ENCODE measurements at places on chromosomes 12 and 14.
A peak's percentile ranks its signal among the peaks of the same experiment; 100 is the strongest.

DNA sequence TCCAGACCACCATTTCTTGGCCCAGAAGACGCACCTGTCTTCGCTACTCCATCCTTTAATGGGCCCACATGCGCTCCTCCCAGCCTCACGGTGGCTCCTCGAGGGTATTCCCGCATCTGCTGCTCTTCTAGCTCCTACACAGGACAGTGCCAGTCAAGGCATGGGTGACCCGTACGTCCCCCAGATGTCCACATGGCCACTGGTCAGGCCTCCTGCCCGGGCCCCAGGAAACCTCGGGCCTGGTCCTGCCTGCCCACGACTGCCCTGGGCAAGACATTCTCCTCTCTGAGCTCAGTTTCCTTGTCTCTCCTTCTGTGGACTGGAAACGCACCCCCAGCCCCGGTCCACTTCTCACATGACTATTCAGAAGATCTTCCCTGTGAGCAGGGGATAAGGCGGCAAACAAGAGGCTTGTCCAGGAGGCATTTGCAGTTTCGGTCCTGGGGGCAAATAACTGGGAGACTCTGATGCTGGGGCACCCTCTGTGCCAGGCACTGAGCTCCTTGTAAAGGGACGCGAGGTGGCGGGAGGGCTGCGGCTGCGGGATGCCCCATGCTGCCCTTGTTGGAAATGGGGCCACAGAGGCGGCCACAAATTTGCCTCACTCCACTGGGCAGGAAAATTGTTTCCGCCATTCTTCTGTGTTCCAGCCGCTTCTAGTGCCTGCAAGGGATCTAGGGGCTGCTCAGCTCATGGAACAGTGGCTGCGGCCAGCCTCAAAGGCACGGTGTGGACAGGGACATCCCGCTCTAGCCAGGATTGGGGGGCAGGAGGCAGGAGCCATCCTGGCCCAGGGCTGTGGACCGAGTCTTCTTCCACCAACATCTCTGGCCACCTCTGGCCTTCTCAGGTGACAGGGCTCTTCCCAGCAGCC, 6.8 kb upstream of the BEGAIN start:
- DNase-seq: no peak

- no peak for DNase-seq
These were observed 24.2 kb upstream of the NEDD1 start for GRCh38 chr12:96882862-96883261.

GRCh38 chr12:57551637-57552305, 1.9 kb downstream of the KIF5A start:
- no peak for DNase-seq

DNA sequence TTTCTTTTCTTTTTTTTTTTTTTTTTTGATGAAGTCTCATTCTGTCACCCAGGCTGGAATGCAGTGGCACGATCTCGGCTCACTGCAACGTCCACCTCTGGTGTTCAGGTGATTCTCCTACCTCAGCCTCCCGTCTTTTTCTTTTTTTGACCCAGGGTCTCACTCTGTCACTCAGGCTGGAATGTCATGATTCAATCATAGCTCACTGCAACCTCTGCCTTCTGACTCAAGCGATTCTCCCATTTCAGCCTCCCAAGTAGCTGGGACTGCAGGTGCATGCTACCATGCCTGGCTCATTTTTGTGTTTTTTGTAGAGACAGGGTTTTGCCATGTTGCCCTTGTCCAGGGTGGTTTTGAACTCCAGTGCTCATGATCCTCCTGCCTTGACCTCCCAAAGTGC, 12.0 kb downstream of the FUT8 start:
- no peak for DNase-seq

DNA sequence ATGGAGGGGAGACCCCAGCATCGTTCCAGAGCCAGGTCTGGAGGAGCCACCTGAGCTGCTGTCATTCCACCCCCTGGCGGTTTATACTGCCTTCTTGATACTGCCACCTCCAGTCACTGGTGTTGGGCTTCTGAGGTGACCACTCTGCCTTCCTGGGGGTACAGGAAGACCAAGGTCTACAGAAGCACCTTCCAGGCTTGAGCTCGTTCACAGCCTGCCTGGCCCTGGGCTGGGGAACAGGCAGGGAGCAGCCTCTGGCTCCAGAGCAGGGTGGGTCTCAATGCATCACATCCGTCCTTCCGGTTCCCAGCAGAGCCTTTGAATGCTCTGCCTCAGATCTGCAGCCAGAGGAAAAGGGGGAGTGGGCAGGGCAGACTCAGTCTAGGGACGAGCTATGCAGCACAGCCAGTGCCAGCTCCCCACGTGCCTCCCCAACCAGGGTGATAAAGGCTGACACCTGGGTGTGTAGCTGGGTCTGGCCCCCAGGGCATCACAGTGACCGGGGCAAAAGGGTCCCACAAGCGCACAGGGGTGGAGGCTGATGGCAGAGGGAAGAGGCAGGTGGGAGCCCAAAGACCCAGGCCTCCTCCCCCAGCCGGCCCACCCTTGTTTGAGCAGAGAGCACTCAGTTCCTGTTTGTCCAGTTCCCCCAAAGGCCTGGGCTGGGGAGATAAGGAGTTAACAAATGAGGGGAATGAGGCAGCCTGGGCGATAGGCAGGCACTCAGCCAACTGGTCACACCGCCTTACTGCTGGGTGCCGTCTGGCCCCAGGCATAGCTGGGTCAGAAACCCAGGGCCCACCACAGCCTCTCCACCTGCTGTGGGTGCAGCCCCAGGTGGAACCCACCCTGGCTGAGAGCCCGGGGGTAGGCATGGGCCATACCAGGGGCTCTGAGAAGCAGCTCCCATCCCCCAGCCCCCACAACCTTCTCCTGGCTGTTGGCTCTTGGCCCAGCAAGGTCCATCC, 17.1 kb downstream of the DEGS2 start:
- DNase-seq: no peak

DNA sequence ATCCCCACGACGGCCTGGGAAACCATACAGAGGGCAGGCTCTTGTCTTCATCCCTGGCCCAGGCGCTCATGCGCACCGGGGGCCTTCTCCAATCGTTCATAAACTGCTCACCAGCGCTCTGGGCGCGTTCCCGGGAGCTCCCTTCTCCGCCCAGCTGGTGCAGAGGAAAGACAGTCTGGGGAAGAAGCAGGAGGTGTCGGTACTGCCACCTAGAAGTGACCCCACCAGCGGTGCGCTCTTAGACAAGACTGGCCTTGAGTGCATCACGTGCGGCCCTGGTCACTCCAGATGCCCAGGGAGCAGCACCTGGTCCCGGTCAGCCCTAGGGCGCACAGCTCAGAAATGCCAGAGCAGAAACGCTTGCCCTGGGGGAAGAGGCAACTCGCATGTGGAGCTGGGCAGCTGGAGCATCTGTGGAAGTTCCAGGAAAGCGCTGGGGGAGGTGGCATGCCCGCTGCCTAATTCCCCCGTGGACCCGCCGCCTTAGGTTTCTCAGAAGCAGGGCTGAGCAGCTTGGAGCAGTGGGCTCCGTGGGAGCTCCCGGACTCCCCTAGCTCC, 2.5 kb downstream of the GSC start:
- no peak for DNase-seq

GRCh38 chr12:103960616-103961227, 5.0 kb upstream of the TDG start:
- DNase-seq: no peak

DNA sequence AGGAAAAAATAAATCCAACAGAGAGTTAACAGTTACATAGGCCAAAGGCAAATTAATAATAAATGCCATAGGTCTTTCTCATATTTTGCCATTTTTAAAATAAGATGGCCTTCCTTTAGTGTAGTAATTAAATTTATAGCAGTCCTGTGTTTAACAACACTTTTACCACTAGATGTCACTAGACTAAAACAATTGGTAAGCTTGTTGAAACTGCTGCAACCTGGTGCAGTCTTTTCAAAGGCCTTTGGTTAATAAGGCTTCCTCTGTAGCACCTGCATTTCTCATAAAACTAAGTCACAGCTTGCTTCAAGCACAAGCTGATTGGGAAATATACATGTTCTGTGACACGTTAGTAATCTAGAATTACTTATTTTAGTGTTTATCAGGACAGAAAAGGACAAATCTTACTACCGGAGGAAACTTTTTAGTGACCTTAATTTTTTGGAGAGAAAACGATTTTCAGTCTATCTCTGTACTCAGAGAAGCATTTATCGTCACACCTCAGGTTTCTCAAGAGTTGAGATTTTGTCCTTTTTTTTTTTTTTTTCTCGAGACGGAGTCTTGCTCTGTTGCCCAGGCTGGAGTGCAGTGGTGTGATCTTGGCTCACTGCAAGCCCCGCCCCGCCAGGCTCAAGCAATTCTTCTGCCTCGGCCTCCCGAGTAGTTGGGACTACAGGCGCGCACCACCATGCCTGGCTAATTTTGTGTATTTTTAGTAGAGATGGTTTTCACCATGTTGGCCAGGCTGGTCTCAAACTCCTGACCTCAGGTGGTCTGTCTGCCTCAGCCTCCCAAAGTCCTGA, 20.0 kb downstream of the BORCS5 start:
- peak; percentile 37 for DNase-seq

DNA sequence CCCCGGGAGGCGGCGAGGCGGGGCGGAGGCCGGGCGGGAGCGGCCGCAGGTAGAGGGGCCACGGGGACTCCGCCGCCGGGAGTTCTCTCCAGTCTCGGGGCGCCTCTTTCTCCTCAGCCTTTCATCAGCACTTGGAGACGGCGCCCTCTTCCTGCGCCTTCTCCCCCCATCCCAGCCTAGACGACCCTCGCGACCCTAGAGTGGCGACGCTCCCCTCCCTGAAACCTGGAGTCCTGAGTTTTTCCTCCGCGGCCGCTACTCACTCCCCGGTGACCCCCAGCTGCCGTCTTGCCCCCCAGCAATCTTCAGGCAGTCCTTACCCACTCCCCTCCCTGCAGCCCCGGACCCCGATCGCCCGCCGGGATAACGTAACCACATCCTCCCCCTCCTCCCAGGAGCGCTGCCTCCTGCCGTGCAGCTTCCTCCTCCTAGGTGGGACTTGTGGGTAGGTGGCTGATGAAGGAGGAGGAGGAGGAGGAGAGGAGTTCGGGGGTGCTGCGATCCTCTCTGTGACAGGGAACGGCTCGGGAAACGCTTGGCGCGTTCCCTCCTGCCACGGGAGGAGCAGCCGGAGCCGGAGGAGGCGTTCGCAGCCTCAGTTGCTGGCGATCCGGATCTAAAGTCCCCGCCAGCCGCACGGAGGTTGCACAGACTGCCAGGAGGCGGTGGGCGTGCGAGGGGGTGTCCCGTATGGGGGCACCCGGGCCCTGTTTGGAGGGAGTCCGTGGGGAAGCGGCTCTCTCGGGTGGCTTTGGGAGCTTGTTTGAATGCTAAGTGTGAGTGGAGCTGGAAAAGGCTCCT, 891 bp downstream of the PLEKHA5 start:
- peak; percentile 6 for DNase-seq

- DNase-seq: no peak
These were observed 290.9 kb downstream of the LRIG3 start for GRCh38 chr12:58629376-58629775.

- DNase-seq: no peak
These were observed 610 bp upstream of the NUDT14 start for GRCh38 chr14:105181549-105182295.

GRCh38 chr12:2886768-2887450, 3.8 kb upstream of the TULP3 start:
- no peak for DNase-seq

DNA sequence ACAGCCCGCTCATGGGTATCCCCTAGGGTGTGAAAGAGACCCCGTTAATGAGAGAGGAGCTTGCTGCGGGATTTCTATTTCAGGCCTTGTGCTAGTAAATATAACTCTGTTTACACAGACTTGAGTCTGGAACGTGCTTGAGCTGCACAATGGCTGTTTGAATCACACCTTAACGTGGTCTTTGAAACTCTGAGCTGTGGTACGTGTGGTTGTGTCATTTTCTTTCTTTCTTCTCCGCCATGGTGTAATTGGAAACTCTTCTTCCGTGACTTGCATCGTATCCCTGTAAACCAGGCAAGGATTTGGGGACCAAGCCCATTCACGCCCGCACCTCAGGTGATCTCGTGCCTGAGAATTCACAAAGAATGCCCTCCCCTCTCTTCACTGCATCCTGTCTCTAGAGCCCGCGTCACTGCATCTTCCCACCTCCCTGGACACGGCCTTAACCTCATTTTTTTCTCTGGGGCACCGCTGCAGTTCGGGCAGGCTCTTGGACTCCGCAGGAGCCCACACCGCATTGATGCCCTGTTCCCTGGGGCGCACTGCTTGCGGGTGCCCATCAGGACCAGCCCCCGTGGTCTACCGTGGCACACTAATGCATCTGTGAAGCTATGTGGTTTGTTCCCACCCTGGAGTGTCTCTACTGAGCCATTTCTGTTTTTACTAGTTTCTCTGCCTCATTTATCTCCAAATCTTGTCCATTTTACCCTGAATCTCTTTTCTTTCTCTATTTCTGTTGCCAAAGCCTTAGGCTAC, 78.4 kb upstream of the PARP11 start:
- no peak for DNase-seq

DNA sequence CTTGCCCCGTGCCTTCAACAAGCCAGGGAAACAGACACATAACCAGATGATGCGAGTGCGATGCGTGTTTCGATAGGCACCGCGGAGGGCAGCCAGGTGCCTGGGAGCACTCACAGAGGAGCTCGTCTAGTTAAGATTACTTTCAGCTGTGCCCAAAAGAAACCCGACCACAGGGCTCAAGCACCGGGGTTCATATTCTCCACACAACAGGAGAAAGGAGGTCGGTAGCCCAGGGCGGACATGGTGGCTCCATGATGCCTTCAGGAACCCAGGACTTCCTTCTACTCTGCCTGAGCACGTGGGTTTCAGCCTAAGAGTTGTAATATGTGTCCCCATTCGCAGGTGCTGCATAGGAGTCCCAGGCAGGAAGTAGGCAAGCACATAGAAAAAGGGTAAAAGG, 53.7 kb upstream of the DDX11 start:
- DNase-seq: no peak

DNA sequence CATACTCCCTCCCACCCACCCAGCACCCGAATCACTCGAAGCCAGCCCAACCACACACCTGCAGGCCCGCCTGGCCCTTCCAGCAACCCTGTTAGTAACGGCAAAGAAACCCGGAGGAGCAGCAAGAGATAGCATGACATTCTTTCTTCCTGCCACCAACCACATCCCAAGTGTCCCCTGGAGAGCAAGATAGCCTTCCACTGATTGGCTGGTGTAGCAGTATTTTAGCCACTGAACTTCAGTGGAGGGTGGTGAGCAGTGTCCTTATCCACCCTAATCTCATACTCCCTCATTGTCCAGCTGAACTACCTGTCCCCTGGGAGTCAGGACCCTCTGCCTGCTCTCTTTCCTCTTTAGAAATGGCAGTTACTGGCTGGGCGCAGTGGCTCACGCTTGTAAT, 769 bp upstream of the SLC39A5 start:
- no peak for DNase-seq

- DNase-seq: no peak
These were observed 411.1 kb downstream of the SYT1 start for GRCh38 chr12:79275631-79276030.

GRCh38 chr12:2270846-2271245, 218.1 kb downstream of the CACNA1C start:
- no peak for DNase-seq

- no peak for DNase-seq
These were observed 33.6 kb downstream of the CTSG start for GRCh38 chr14:24542346-24542936.

DNA sequence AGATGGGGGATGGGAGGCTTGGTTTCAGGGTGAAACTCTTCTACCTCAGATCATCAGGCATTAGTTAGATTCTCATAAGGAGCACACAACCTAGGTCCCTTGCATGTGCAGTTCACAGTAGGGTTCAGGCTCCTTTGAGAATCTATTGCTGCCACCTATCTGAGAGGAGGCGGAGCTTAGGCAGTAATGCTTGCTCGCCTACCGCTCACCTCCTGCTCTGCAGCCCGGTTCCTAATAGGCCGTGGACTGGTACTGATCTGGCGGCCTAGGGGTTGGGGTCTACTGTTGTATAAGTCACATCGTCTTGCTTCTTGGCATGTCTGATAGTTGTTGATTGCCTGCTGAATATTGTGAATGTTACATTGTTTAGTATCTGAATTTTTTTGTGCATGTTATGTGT, 12.2 kb downstream of the SCYL2 start:
- DNase-seq: no peak
